ENCODE measurements at places on chromosomes 5 and 9.

GRCh38 chr5:81756016-81756415, 5.1 kb upstream of the SSBP2 start:
- no peak for DNase-seq

DNA sequence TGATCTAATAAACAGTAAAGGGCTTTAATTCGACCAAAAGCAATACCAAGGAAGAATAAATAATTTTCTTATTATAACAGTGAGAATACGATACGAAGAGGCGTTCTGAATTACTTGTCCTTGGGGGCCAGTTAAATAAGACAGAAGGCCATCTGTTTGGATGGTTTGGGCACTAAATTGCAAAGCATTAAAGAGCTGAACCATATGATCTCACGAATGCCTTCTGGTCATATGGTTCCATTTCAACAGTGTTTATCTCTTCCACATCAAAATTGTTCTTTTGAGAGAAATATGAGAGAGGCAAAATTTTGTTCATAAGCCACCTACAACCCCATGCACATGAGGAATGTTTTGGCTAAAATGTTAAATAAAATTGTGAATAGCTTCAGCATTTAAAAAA, 605.4 kb downstream of the PTPRD start:
- no peak for DNase-seq

- no peak for DNase-seq
Measured at GRCh38 chr5:60183881-60184280, 290.4 kb upstream of the PDE4D start.

- peak; percentile 83 for DNase-seq
Measured at GRCh38 chr9:97934321-97935115, 3.5 kb downstream of the HEMGN start.

- DNase-seq = no peak
Measured at GRCh38 chr9:132828201-132828770, 49.8 kb downstream of the AK8 start.

- peak; percentile 30 for DNase-seq
Measured at GRCh38 chr9:126915281-126915816, 767 bp downstream of the RALGPS1 start.

GRCh38 chr5:150035139-150035895, 34.8 kb downstream of the HMGXB3 start:
- DNase-seq = no peak

DNA sequence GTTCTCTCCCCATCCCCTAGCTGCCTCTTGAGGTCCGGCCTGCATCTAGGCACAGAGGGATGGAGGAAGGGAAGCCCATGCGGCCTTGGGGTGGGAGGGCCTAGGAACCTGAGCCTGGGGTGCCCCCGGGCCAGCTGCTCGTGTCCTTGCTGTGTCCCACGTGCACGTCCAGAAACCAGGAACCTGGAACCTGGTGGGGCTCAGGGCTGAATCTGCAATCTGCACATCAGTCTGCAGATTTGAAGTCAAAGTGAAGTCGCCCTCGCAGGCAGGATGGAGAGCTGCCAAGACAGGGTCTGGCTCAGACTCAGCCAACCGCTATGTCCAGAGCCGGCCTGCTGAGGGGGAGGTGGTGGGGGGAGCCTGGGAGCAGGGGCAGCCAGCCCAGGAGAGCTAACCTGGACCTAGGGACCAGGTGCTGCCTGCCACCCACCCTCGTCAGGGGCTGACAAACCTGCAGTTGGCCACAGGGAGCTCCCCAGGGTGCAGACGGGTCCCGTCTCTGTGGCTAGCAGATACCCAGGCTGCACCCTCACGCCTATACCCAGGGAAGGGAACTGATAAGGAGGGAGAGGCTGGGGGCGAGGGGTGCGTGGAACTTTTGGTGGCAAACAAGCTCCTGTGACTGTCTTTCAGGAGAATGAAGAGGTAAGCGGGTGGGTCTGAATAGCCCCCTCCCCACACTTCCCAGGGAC, 103.5 kb upstream of the SIMC1 start:
- no peak for DNase-seq

GRCh38 chr5:9348401-9348996, 197.4 kb downstream of the SEMA5A start:
- DNase-seq = no peak

DNA sequence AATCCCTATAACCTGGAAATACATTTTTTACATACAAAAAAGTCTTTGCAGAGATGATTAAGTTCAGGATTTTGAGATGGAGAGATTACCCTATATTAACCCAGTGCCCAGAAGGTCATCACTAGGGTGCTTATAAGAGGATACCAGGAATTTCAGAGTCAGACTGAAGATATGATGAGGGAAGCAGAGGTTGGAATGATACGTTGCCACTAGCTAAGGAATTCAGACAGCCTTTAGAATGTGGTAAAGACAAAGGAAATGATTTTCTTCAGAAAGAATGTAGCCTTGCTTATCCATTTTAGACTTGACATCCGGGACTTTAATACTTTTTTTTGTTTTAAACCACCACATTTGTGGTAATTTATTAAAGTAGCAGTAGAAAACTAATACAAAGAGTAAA, 2176.8 kb upstream of the C9orf72 start:
- no peak for DNase-seq

Measured in NCI-H526 treated with DMSO at 0.1 percent for 48 hours (cell line).